ENCODE measurements at places on chromosomes 3 and 15.

DNA sequence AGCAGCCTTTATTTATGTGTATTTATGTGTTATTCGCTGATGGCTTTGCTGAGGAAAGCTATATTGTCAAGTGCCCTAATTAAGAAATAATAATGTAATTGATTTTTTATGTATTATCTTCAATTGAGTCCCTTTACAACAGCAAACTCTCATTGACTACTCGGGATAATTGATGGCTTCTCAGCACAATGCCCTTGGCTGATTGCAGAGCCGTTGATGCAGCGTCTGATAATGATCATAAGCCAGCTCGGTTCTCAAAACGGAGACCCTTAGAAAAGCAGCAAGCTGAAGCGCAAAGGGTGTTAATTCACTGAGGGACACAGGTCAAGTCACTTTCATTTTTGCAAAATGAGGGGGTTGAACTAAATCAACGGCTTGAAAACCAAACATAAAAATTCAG lies 357.1 kb upstream of the KCNH8 start:
- no peak for DNase-seq

- DNase-seq, result no peak
These were observed 23.4 kb downstream of the GTF2E1 start for GRCh38 chr3:120765830-120766493.

GRCh38 chr3:107024551-107025026 lies 352.6 kb upstream of the CCDC54 start:
- no peak for DNase-seq

DNA sequence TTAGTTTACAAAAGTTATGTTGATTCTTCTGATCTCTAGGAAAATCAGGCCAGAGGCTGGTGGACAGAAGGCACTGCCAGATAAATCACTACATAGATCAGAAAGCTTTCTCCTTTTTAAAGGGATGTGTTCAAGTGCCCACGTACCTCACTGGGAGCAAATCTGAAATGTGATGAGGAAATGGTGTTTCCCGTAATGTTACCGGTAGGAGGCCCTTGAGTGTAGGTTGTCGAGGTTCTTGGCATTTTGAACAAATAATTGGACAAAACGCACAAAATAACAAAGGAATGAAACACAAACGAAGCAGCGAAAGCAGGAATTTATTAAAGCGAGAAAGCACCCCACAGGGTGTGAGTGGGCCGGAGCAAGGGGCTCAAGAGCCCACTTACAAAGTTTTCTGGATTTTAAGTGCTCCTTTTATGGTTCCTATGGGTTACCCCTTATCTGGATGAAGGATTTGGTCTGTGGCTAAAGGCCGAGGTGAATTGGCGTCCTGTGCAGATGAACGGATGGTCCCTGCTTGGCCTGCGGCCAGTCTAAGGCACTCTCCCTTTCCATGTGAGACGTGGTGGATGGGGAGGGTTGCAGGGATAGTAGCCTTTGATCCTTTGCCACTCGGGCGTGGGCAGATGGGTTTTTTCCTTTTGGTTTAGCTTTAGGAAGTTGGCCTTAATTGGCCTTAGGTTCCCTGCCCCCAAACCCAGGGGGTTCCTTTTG lies 1.0 kb downstream of the SNX1 start:
- no peak for DNase-seq

- no peak for DNase-seq
These were observed 22.0 kb downstream of the ZNF710 start for GRCh38 chr15:90022905-90023700.

DNA sequence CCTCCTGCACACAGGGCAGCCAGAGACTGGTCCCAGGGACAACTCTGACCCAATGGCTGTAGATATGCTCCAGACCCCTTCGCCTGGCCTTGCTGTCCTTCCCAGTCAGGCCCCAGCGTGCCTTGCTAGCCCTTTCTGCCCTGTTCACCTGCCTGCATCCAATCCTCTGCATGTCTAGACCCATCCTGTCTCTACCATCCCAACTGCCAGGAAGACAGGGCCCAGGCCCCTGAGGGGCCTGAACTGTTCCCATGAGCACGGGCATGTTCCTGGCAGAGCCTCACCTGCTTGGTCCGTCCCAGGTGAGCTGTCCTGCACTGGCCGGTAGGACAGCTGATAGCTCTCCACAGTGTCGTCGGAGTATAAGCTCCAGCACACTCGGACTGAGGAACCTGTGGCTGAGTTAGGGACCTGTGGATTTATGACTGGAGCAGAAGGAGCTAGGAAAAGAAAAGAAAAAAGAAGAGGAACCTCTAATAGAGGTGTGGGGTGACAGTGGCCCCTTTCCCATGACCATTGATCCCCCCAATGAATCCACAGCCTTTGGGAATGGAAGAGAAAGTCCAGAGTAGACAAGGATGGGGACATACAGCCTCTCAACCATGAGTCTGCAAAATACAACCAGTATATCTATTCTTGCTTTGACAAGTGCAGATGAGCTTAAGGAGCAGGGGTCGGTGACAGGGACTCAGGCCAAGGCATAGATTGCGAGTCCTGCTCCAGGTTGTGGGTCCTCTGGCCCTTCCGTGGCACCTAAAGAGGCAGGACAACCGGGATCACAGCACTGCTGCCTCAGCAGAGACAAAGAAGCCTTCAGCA lies 33.9 kb downstream of the FSD2 start:
- no peak for DNase-seq

GRCh38 chr3:60391292-60391691 lies 860.0 kb downstream of the FHIT start:
- DNase-seq, result no peak

DNA sequence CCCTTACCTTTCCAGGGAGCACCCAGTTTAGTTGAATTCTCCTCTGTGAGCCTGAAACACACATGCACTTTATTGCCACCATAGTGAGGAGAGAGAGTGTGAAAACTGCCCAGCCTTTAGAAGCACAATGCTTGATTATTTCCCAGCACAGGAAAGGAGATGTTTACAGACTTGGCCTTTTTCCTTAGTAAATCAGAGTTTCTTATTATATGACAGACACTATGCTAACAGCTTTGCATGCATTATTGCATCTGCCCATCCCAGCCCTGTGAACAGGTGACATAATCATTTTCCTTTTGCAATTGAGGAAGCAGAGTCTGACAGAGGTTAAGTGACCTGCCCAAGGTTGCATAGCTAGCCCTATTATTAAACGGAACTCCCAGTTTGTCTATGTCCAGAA lies 36.5 kb downstream of the CAPN3 start:
- no peak for DNase-seq

DNA sequence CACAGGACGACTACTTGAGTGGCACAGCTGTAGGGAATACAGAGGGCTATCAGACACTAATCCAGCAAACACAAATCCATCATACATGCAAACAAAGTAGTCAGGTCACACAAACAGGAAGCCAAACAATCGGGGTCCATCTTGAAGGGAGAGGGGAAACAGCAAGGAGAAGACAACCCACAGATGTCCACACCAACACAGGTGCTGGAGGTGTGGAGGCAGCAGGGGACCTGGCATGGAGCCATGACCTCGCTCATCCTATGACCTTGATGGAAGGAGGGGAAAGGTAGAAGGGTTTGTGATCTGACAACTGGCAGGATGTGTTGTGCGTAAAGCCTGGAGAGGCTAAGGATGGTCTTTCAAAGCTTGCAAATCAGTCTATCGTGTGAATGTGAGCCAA lies 39.9 kb upstream of the SKOR1 start:
- DNase-seq, result no peak

- DNase-seq, result no peak
These were observed 2.2 kb downstream of the CDCP1 start for GRCh38 chr3:45143673-45144671.

GRCh38 chr3:28042707-28043106 lies 198.7 kb upstream of the CMC1 start:
- DNase-seq, result no peak

GRCh38 chr3:197019535-197019934 lies 10.1 kb downstream of the MELTF start:
- no peak for DNase-seq

- DNase-seq, result no peak
These were observed 23.9 kb upstream of the ST3GAL6 start for GRCh38 chr3:98739266-98739665.

DNA sequence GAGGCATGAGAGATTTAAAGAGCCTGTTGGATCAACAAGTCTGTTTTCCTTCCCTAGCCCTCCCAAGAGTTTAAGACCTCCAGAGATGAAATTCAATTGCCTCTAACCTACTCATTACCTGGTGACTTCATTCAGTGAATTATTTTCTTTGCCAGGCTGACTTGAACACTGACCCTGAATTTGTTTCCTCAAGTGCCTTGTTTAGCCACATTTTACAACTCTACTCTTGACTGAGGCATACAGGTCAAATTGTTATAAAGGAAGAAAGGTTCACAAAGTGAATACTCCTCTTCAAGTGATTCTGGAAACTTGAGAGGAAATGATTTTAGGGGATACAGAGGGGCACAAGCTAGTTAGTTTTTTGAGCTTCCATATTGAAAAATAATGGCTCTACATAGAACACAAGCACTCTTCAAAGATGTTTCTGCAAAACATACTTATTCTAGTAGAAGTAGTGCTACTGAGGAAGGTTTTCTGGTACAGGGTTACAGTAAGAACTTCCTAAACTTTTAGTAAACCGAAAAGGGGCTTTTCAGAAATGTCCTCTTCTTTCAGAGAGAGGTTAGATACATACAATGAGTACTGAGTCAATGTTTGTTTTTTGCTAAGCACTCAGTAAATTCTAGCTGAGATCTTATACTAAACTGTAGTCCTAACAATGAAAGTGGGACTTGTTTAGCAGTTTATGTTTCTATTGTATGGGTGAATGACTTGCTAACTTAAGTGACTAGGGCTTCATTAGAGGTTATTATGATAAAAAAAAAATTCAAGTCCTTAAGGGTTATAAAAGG lies 137.4 kb upstream of the SATB1 start:
- no peak for DNase-seq

Data from stimulated activated naive CD4-positive, alpha-beta T cell (primary cell).